Left renal cortex interstitium (tissue), 4 donors: ENCODE measurements at places on chromosomes 1 and 21. TPM values are rescaled to one million over a fixed set of nuclear protein-coding genes. Genes with fewer than 3 reads are reported as not detected.
A peak's percentile ranks its signal among the peaks of the same experiment; 100 is the strongest.

DNA sequence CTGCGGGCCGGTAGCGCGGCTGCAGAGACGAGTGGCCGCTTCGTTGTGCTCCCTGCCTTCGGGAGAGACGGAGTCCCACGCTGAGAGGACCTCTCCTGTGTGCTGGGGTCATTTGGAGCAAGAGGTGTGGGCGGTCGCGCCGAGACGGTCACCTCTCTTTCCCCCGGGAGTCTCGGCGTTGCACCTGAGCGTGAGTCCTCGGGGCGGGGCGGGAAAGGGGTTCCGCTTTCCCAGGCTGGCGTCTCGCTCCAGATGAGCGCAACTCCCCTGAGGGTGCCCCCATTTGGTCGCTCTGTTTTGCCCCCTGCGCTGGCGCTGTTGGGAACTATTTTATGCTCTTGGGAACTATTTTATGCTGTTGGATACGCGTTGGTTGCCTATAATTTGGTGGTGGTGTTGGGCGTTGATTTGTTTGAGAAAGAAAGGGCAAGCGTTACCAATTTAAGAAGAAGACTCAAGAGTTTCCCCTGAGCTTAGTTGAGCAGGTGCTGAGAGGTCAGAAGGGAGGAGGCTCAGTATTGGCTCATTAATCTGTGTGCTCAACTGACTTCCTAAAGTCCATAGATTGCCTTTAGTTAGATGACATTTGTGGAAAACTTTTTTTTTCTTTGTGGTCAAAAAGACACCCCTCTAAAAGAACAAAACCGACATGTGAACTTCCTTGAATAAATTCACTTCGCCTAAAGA is 683 bp downstream of the LRRC8B start:
- peak; percentile 45 for DNase-seq

DNA sequence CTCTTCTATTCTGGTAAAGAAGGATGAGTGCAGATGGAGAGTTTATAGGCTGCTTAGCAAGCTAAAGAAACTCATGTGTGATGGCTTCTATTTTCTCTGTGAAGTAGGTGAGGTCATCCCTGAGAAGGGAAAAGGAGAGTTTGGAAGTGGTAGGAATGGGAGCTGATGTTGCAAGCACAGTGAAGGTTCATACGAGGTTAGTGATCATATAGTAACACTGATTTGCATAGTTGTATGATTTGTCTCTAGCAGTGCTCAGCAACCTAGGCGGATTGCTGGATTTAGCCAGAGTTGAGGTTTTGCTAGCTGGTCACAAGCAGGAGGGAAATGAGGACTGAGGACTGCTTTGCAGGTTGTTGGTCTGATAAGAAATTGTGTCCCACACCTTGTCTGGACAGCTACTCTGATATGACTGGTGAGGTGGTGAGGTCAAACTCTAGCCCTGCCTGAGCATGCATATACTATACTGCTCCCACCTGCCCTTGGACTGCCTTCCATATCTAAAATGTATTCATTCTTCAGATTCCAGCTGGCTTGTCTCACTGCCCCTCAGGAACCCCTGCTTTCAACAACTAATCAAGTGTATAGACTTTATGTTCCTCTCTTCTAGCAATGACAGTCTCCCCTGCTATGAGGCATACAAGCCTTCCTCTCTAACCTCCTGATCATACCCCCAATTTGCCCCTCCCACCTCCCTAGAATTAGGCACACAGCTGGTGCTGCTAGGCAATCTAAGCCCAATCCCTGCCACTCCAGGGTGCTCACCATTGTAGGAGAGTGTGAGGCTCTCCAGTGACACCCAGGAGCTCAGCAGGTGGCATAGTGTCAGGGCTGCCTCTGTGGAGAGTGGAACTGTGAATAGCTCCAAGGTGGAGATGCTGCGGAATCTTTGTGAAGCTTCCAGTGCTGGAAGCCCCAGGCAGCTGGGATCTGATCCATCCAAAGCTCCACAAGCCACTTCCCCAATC is 18.5 kb downstream of the LRRC41 start:
- DNase-seq = no peak

DNA sequence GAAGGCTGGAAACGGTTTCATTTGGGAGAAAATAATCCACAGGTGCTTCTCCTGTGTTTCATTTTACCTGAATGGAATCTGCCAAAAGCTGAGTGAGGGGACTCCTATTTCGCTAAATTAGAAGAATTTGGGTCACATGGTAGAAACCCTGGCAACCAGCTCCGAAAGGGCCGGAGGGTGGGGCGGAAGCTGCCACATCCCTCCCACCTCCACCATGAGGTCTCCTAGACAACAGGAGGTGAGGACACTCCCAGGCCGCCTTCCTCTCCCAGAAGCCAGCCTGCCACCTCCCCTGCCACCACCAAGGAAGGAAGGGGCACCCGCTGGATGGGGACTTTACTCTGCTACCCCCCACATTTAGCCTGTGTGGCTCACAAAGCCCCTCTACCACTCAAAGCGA is 199.9 kb upstream of the ZC3H12A start:
- DNase-seq = no peak

- DNase-seq = no peak
Observed at GRCh38 chr1:167090314-167090942, at the start of gene GPA33. Gene GPA33 (minus strand): TSS chr1:167090377. CDS start chr1:167090287, 90 bp downstream.

DNA sequence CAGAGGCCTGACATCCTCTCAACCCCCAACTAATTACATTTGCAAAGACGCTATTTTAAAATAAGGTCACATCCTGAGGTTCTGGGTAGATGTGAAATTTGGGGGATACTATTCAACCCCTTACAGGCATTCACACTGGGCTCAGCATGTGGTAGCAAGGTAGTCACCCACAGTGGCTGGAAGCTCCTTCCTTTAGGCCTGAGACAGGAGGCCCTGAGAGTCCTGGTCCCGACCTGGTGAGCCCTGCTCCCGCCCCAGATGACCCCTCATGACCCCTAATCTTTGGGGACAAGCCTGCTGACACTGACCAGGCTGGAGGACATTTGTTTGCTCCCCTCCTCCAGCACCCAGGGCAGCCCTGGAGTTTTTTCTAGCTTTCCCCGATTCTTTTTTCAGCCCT is 225.9 kb downstream of the DYRK1A start:
- no peak for DNase-seq

DNA sequence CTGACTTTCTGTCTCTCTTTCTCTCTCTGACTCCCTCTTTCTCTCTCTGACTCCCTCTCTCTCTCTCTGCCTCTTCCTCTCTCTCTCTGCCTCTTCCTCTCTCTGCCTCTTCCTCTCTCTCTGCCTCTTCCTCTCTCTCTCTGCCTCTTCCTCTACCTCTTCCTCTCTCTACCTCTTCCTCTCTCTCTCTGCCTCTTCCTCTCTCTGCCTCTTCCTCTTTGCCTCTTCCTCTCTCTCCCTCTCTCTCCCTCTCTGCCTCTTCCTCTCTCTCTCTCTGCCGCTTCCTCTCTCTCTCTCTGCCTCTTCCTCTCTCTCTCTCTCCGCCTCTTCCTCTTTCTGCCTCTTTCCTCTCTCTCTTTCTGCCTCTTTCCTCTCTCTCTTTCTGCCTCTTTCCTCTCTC is 18.6 kb upstream of the ANKRD45 start:
- no peak for DNase-seq

GRCh38 chr1:53971718-53972117 is 25.6 kb downstream of the LRRC42 start:
- no peak for DNase-seq

DNA sequence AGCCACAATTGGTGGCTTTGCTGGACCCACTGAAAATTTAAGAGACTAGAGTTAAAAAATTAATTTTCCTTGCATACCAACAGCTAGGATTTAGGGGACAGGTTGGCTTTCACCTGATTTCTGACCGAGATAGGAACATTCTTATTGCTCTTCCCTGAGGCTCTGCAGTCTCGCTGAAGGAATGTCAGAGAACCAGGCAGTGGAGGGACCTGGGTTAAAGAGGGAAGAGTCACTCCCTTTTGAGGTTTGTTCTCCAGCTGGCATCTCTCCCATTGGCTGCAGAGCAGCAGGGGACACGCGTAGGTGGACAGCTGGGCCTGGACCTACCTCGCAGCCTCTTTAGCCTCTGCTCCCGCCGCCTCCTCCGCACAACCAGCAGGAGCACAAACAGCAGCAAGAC is 207.5 kb downstream of the PCP4 start:
- no peak for DNase-seq

The SLC35F3 gene
- polyA plus RNA-seq = 0.74 TPM

The OR1C1 gene
- polyA plus RNA-seq = 0.08 TPM

The CYP4B1 gene
- 1.9 TPM for polyA plus RNA-seq
